HFFc6 (cell line): ENCODE measurements at places on chromosomes 12 and 14. TPM values are rescaled to one million over a fixed set of nuclear protein-coding genes. Genes with fewer than 3 reads are reported as not detected.

KRT85 gene
- not detected in 3 replicates for total RNA-seq

PZP gene
- not detected in 3 replicates for total RNA-seq

KRT5 gene
- total RNA-seq, result not detected in 3 replicates

PNP gene
- total RNA-seq, result 19.8 to 33.9 TPM (median 27.4 TPM) in 3 replicates

PLA2G1B gene
- not detected in 3 replicates for total RNA-seq

B3GNT4 gene
- not detected in 3 replicates for total RNA-seq

LTBP2 gene
- total RNA-seq, result 118 to 163 TPM (median 122 TPM) in 3 replicates

SCNN1A gene
- total RNA-seq, result 0.17 TPM in 1 of 3 replicates, not detected in the others

ITGB7 gene
- 0.77 and 1.6 TPM in 2 replicates for total RNA-seq

ANO2 gene
- total RNA-seq, result not detected in 2 replicates

SOX5 gene
- total RNA-seq, result not detected in 3 replicates

RERGL gene
- not detected in 3 replicates for total RNA-seq

OR11H7 gene
- total RNA-seq, result not detected in 3 replicates

CPNE6 gene
- not detected in 3 replicates for total RNA-seq

RPS6KA5 gene
- 0.32 to 0.58 TPM (median 0.36 TPM) in 3 replicates for total RNA-seq

DNA sequence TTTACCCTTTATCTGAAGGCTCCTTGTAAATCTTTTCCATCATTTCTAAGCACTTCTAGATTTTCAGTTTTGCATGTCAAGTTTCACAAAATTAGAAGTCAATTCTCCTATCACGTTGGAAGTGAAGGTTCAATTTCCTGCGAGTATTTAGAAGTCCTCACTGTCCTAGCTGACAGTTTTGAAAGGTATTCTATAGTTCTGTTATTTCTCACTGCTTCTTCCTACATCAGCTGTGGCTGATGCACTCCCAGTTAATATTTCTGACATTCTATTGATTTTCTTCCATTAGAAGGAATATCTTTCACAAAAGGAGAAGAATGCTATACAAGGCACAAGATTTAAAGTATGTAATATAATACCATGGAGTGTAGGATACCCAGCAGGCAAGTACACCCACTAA lies 15.8 kb upstream of the TMCC3 start:
- H3K4me1 ChIP-seq, result no peaks in the 10 kb centered on the region
- no peaks in the 10 kb centered on the region for H3K36me3 ChIP-seq
- H3K27ac ChIP-seq, result no peak overlapping the region
- no peak overlapping the region for H3K4me3 ChIP-seq
- no peak for DNase-seq

DNA sequence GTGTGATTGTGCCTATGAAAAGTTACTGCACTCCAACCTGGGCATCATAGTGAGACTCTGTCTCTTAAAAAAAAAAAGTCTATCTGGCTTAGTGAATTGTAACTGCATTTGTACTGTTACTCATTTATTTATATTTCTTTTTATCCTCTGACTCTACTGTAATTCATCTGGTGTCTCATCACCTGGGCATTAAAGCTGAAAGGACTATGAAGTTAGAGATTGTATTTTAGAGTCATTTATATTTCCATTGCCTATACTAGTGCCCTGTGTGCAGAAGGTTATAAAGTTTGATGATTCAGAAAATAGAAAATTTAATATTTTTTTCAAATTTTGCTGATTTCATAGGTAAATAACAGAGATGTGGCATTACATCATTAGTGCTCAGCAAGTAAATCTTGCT lies 30.2 kb downstream of the BICDL1 start:
- peaks cover 25% of the 10 kb centered on the region for H3K27me3 ChIP-seq
- no peaks in the 10 kb centered on the region for H3K4me1 ChIP-seq
- H3K4me3 ChIP-seq, result no peak overlapping the region
- no peak for DNase-seq
- H3K36me3 ChIP-seq, result no peaks in the 10 kb centered on the region

GRCh38 chr12:124581307-124582107 lies 14.1 kb upstream of the NCOR2 start:
- peaks cover 14% of the 10 kb centered on the region for H3K36me3 ChIP-seq
- peaks cover 3% of the 10 kb centered on the region; the same call in 1 of the 2 replicates for H3K27me3 ChIP-seq
- H3K4me1 ChIP-seq, result no peaks in the 10 kb centered on the region
- no peak for DNase-seq
- no peak overlapping the region for H3K27ac ChIP-seq

- H3K27ac ChIP-seq, result peak overlapping the region; percentile 25
- H3K4me1 ChIP-seq, result peaks cover 57% of the 10 kb centered on the region
- no peaks in the 10 kb centered on the region for H3K27me3 ChIP-seq
- H3K4me3 ChIP-seq, result peak overlapping the region; percentile 22
- DNase-seq, result peak; percentile 81
These were observed 363.2 kb upstream of the DDHD1 start for GRCh38 chr14:53516261-53516774.

DNA sequence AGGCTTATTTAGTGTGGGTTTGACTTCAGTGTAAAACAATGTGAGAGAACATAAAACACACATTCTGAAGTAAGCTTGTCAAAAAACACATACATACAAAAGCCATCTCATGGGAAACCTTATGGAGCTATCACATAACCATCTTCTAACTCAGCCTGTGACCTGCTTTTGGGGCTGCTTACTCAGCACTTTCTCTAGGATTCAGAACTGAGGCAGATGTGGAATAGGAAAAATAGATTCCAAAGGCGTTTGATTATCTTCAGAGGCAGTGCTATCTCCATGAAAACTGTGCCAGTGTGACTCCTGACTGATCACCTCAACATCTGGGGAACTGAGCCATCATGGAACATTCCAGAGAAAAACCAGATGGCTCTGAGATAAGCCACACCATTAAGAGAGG lies 13.5 kb downstream of the HAL start:
- peaks cover 21% of the 10 kb centered on the region for H3K27me3 ChIP-seq
- no peak overlapping the region for H3K4me3 ChIP-seq
- no peak for DNase-seq
- peaks cover 6% of the 10 kb centered on the region; the same call in 1 of the 2 replicates for H3K4me1 ChIP-seq
- H3K27ac ChIP-seq, result no peak overlapping the region
- no peaks in the 10 kb centered on the region for H3K36me3 ChIP-seq

DNA sequence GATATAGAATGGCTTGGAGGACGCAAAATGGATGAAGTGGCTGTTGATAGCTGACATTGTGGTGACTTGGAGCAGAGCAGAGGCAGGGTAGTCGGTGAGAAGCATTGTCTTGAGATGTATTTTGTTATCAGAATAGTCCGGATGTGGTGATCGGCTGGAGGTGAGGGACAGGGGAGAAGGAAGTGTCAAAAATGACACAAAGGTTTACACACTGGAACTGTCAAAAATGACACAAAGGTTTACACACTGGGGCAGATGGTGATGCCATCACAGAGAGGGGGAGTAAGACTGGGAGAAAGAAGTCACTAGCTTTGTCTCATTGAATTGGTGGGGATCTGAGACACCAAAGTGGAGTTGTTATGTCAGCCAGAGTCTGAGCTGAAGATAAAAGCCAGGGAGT lies 30.1 kb downstream of the CDKL1 start:
- peaks cover 27% of the 10 kb centered on the region for H3K4me1 ChIP-seq
- DNase-seq, result no peak
- no peaks in the 10 kb centered on the region for H3K27me3 ChIP-seq
- peaks cover 9% of the 10 kb centered on the region for H3K36me3 ChIP-seq

GRCh38 chr12:25384893-25385248 lies 134.1 kb upstream of the KRAS start:
- peaks cover 35% of the 10 kb centered on the region for H3K4me1 ChIP-seq
- peaks cover 10% of the 10 kb centered on the region; the same call in 1 of the 2 replicates for H3K36me3 ChIP-seq
- no peak for DNase-seq
- peak overlapping the region; percentile 97 for H3K4me3 ChIP-seq
- peaks cover 7% of the 10 kb centered on the region for H3K27me3 ChIP-seq
- H3K27ac ChIP-seq, result peak overlapping the region; percentile 100

- H3K27me3 ChIP-seq, result no peaks in the 10 kb centered on the region
- H3K36me3 ChIP-seq, result no peaks in the 10 kb centered on the region
- no peak overlapping the region for H3K27ac ChIP-seq
- DNase-seq, result no peak
These were observed 1112.4 kb downstream of the TRHDE start for GRCh38 chr12:73384592-73384991.

DNA sequence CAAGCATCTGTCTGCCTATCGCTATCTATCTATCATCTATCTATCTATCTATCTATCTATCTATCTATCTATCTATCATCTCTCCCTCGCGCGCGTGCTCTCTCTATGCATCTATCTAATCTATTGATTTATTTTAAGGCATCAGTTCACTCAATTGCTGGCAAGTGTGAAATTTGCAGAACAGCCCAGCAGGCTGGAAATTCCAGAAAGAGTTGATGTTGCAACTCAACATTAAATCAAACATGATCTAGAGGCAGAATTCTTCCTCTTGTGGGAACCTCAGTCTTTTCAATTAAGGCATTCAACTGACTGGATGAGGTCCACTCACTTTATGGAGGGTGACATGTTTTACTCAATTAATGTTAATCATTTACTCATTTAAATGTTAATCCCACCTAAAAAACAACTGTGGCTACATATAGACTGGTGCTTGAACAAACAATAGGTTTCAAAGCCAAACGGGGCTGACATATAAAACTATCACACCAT lies 1210.8 kb downstream of the GALC start:
- H3K36me3 ChIP-seq, result peaks cover 5% of the 10 kb centered on the region; the same call in 1 of the 2 replicates
- H3K4me1 ChIP-seq, result peaks cover 29% of the 10 kb centered on the region
- H3K27ac ChIP-seq, result no peak overlapping the region
- H3K27me3 ChIP-seq, result no peaks in the 10 kb centered on the region; the same call in 1 of the 2 replicates
- no peak for DNase-seq

- peaks cover 6% of the 10 kb centered on the region; the same call in 1 of the 2 replicates for H3K36me3 ChIP-seq
- H3K4me1 ChIP-seq, result peaks cover 7% of the 10 kb centered on the region; the same call in 1 of the 2 replicates
- peak overlapping the region; percentile 76 for H3K4me3 ChIP-seq
- H3K27me3 ChIP-seq, result no peaks in the 10 kb centered on the region
- no peak for DNase-seq
- H3K27ac ChIP-seq, result no peak overlapping the region
These were observed 627 bp downstream of the CPM start for GRCh38 chr12:68932128-68932960.

DNA sequence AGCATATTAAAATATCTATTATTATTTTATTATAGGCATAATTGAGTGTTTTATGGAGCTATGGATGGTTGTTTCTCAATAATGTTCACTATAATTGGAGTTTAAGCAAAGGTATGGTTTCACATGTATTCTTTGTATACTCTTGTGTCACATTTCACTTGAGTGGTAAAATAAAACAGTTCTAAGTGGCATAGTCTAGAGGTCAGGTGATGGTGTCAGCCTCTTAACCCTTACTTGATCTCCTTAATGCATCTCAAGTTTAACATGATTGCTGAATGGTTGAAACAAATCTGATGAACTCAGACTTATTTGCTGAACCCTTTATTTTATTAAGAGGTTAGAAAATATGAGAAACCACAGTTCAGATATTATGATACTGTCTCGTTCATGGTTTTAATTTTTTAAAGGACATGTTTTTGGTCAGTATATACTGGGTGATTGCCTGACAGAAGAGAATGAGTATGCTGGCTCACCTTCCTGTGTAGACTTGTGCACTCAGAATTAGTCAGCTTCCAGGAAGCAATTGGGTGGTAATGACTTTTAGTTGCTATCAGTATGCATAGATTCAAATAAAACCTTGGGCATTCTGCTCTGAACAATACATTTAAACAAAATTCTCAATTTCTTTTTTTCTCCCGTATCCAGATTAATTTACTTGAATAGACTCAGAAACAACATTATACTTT lies 464.6 kb downstream of the PCNX1 start:
- H3K27ac ChIP-seq, result peak overlapping the region; percentile 70
- peaks cover 20% of the 10 kb centered on the region for H3K4me1 ChIP-seq
- no peaks in the 10 kb centered on the region for H3K27me3 ChIP-seq
- DNase-seq, result no peak
- no peaks in the 10 kb centered on the region; the same call in 1 of the 2 replicates for H3K36me3 ChIP-seq

- no peak overlapping the region for H3K4me3 ChIP-seq
- peaks cover 4% of the 10 kb centered on the region; the same call in 1 of the 2 replicates for H3K27me3 ChIP-seq
- H3K27ac ChIP-seq, result no peak overlapping the region
- H3K4me1 ChIP-seq, result peaks cover 27% of the 10 kb centered on the region
- 0 out of 2 replicates have a peak, but pooled peaks cover 4% of the 10 kb centered on the region for H3K36me3 ChIP-seq
- peak; percentile 41 for DNase-seq
These were observed 764 bp downstream of the RBM25 start for GRCh38 chr14:73058922-73059673.

GRCh38 chr12:27148791-27149190 lies 66.4 kb upstream of the C12orf71 start:
- no peak overlapping the region for H3K27ac ChIP-seq
- no peaks in the 10 kb centered on the region for H3K27me3 ChIP-seq

GRCh38 chr12:3931206-3931605 lies 58.0 kb upstream of the PARP11 start:
- H3K27ac ChIP-seq, result no peak overlapping the region
- H3K27me3 ChIP-seq, result peaks cover 8% of the 10 kb centered on the region
- DNase-seq, result no peak
- H3K4me3 ChIP-seq, result no peak overlapping the region
- no peaks in the 10 kb centered on the region for H3K4me1 ChIP-seq
- no peaks in the 10 kb centered on the region for H3K36me3 ChIP-seq

- no peak overlapping the region for H3K4me3 ChIP-seq
- H3K27me3 ChIP-seq, result no peaks in the 10 kb centered on the region
- no peaks in the 10 kb centered on the region for H3K4me1 ChIP-seq
- no peak overlapping the region for H3K27ac ChIP-seq
- H3K36me3 ChIP-seq, result peaks cover 25% of the 10 kb centered on the region
- no peak for DNase-seq
These were observed 213.9 kb downstream of the RAD51B start for GRCh38 chr14:68033336-68033932.
